ENCODE measurements at places on chromosomes 5 and 9. TPM values are rescaled to one million over a fixed set of nuclear protein-coding genes. Genes with fewer than 3 reads are reported as not detected.
A peak's percentile ranks its signal among the peaks of the same experiment; 100 is the strongest.

The CCDC183 gene
- total RNA-seq = 0.84 TPM

The TAF11L3 gene
- not detected for total RNA-seq

The RASGRF2 gene
- 0.40 TPM for total RNA-seq

The C1QTNF2 gene
- total RNA-seq = 0.06 TPM

GRCh38 chr5:102930244-102930643 is 175.1 kb downstream of the PAM start:
- H3K4me3 ChIP-seq = no peak overlapping the region
- H3K27ac ChIP-seq = no peak overlapping the region
- DNase-seq = no peak
- H3K36me3 ChIP-seq = peaks cover 12% of the 10 kb centered on the region

DNA sequence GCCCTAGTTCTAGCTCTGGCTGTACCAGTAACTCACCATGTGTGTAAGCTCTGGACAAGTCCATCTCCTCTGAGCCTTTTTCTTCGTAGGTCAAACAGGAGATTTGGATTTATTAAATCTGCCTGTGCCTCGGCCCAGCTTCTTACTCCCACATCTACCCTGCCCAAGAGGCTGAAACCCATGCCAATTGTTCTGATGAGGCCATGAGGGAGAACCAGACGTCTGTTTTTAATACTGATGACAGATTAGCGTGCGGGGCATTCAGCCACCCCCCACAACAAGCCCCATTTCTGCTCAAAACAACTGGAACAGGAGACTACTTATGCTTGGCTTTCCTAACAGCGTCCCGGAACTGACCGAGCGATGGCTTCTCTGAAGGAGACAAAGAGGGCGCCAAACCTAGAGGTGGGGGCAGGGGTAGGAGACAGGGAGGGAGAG is 81.2 kb upstream of the TRIM32 start:
- no peak overlapping the region for H3K27ac ChIP-seq
- DNase-seq = no peak
- no peaks in the 10 kb centered on the region for H3K36me3 ChIP-seq
- H3K27me3 ChIP-seq = no peaks in the 10 kb centered on the region

GRCh38 chr5:99814321-99815063 is 720.7 kb upstream of the FAM174A start:
- H3K27ac ChIP-seq = no peak overlapping the region
- no peak overlapping the region for H3K4me3 ChIP-seq
- H3K36me3 ChIP-seq = no peaks in the 10 kb centered on the region
- H3K27me3 ChIP-seq = no peaks in the 10 kb centered on the region
- H3K4me1 ChIP-seq = no peaks in the 10 kb centered on the region

DNA sequence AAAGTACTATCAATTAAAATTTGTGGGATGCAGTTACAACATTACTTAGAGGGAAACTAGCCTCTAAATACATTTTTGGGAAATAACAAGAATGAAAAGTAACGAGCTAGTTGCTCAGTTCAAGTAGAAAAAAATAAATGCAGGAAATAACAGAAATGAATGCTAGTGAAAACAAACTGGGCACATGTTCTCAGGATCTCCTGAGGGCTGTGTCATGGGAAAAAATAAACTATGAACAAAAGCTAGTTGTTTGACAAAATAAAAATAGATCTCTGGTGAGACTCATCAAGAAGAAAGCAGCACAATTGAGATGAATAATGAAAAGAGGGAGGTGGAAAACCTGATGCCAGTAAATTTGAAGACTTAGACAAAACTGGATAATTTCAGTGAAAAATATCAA is 16.3 kb downstream of the IDNK start:
- H3K4me3 ChIP-seq = no peak overlapping the region
- no peak overlapping the region for H3K27ac ChIP-seq
- no peaks in the 10 kb centered on the region for H3K27me3 ChIP-seq
- no peaks in the 10 kb centered on the region for H3K4me1 ChIP-seq
- H3K36me3 ChIP-seq = no peaks in the 10 kb centered on the region

- H3K27ac ChIP-seq = no peak overlapping the region
- no peak for DNase-seq
- no peaks in the 10 kb centered on the region for H3K4me1 ChIP-seq
- H3K36me3 ChIP-seq = no peaks in the 10 kb centered on the region
- H3K4me3 ChIP-seq = no peak overlapping the region
Measured at GRCh38 chr9:100058699-100059579, 39.9 kb downstream of the ERP44 start.

- peak; percentile 55 for DNase-seq
- no peak overlapping the region for H3K4me3 ChIP-seq
- H3K4me1 ChIP-seq = peaks cover 30% of the 10 kb centered on the region
- H3K27me3 ChIP-seq = no peaks in the 10 kb centered on the region
- peak overlapping the region; percentile 42 for H3K27ac ChIP-seq
- H3K36me3 ChIP-seq = no peaks in the 10 kb centered on the region
Measured at GRCh38 chr5:105504-106070, 13.6 kb downstream of the PLEKHG4B start.

- no peaks in the 10 kb centered on the region for H3K27me3 ChIP-seq
- H3K27ac ChIP-seq = no peak overlapping the region
- no peaks in the 10 kb centered on the region for H3K4me1 ChIP-seq
- H3K36me3 ChIP-seq = no peaks in the 10 kb centered on the region
- DNase-seq = no peak
Measured at GRCh38 chr5:123436201-123436600, 13.0 kb upstream of the CEP120 start.

- DNase-seq = peak; percentile 66
- no peak overlapping the region for H3K27ac ChIP-seq
- H3K27me3 ChIP-seq = no peaks in the 10 kb centered on the region
- H3K4me3 ChIP-seq = no peak overlapping the region
Measured at GRCh38 chr9:89278997-89279739, 31.8 kb upstream of the CKS2 start.

DNA sequence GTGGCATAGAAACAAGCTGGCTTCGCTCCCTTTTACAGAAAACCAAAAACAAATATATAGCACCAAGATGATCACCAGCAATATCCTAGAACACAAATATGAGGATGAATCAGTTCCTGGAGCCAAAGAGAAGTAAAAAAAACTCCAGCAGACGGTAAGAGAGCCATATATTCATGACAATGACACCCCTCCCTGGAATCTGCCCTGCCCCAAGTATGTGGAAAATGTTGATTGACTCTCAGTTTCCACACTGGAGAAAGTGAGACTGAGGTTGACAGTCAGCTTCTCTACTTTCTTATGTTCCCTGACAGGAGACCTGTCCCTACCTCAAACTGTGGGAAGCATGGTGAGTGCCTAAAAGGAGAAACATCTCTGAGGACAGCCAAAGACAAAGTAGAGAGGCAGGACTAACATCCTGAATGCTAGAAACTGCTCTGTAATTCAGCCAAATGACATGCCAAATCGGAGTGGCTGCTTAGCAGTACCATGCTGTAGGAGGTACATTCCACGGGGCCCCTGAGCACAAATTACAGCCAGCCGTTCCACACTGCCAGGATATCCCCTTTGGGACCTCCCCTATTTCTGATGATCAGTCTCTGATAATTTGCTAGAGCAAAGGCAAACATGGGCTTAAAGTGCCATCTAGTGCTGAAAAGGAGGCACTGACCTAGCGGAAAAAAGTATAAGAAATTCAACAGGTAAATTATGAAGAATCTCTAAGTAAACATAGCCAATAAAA is 424.0 kb upstream of the RGMB start:
- H3K4me3 ChIP-seq = no peak overlapping the region
- no peak overlapping the region for H3K27ac ChIP-seq
- no peaks in the 10 kb centered on the region for H3K27me3 ChIP-seq
- DNase-seq = peak; percentile 22
- no peaks in the 10 kb centered on the region for H3K36me3 ChIP-seq
